Calu3 (cell line): ENCODE measurements at places on chromosomes 5 and 9. TPM values are rescaled to one million over a fixed set of nuclear protein-coding genes. Genes with fewer than 3 reads are reported as not detected.

Gene NTNG2
- not detected in 2 replicates for total RNA-seq

Gene FBXO38
- 53.1 and 59.2 TPM in 2 replicates for total RNA-seq

Gene FAT2
- not detected in 2 replicates for total RNA-seq

Gene ADAMTSL1
- not detected in 2 replicates for total RNA-seq

Gene CLIC3
- total RNA-seq = 0.35 and 0.91 TPM in 2 replicates

Gene ACTBL2
- 0.42 and 0.45 TPM in 2 replicates for total RNA-seq

Gene SPINK5
- total RNA-seq = 2.5 and 3.1 TPM in 2 replicates

Gene CARD9
- 1.2 and 1.6 TPM in 2 replicates for total RNA-seq

Gene CATSPER3
- 1.4 and 1.5 TPM in 2 replicates for total RNA-seq

Gene SLC36A3
- total RNA-seq = not detected in 2 replicates

Gene HTR1A
- not detected in 2 replicates for total RNA-seq

Gene GAPT
- total RNA-seq = not detected in 2 replicates

DNA sequence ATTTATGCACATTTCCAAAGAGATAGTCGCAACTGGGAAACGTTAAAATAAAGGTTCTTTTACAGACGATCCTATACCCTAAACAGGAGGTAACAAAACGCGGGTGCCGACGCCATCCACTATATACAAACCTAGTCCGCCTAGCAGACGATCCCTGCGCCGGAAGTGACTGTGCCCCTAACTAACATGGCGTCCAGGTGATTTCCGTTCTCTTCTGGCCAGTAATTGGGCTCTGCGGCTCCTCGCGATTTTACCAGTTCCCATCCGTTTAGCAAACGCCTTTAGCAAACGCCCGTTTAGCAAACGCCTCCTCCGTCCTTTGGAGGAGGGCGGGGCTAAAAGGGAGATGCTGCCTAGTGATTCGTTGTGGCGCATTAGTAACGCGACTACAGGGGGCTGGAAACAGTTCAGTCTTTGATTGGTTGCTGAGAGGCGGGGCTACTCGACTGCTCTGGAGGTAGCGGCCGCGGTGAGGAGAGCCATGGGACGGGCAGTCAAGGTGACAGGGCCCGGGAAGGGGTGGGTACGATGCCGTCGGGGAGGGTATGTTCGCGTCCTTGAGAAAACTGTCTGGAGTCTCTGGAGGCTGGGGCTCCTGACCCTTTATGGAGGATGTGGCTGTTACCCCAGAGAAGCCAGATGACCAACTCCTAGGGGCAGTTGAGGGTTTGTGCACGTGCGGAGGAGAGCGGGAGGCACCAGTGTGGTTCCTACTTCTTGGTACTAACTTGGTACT, at the start of gene LYRM7:
LYRM7 (plus strand) TSS at position 405 of the 736 bp plus-strand sequence; CDS start at position 482, 77 bp downstream.
- peak; percentile 97 for DNase-seq

GRCh38 chr9:76576344-76576743, 117.4 kb downstream of the GCNT1 start:
- peak; percentile 3 for DNase-seq

DNA sequence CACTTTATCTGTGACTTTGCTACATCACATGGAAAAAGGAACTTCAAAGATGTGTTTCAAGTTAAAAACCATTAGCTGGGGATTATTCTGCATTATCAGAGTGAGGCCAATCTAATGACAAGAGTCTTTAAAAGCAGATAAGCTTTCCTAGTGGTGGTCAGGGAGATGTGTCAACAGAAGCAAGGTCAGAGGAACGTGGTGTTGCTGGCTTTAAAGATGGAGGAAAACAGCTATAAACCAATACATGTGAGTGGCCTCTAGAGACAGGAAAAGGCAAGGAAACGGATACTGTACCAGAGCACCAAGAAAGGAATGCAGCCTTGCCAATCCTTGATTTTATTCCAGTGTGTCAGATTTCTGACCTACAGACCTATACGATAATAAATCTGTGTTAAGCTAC, 204.2 kb downstream of the TAF11L14 start:
- DNase-seq = no peak

DNA sequence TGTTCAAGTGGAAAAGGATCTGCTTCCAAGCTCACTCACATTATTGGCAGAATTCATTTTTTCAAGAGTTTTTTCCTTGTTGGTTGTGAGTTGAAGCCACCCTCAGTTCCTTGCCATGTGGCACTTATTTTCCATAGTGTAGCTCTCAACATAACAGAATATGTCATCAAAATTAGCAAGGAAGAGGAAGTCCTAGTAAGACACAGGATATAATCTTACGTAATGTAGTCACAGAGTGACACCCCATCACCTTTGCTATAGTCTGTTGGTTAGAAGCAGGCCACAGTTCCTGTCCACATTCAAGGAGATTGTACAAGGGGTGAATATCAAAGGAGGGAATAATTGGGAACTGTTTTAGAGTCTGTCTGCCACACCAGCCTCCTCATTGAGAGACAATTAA, 15.7 kb downstream of the IRGM start:
- no peak for DNase-seq

DNA sequence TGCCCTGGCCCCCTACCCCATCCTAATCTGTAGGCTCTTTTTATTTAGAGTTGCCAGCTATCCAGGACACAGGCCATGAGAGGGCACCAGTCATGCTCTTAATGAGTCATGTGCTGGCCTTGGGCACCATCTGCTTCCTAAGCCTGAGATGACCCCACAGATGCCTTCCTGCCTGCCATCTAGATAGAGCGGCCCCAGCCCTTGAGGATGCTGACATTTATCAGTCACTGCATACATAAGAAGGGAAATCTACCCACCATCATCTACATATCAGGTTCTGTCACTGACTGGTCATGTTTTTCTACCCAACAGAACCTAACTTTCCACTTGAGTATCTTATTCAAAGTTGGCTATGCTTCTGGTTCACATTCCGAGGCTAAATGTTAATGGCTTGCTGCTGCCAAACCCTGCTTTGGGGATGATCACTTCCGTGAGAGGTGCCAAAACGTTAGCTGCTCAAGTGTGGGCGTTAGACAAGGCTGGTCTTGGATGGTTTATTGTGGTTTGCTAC, 49.9 kb upstream of the TTC23L start:
- no peak for DNase-seq

GRCh38 chr9:34802916-34803315, 93.0 kb upstream of the CCL21 start:
- DNase-seq = no peak

- no peak for DNase-seq
These were observed 27.6 kb downstream of the TCF7 start for GRCh38 chr5:134142052-134142451.

- no peak for DNase-seq
These were observed 627.3 kb upstream of the NUDT12 start for GRCh38 chr5:104189909-104190308.

DNA sequence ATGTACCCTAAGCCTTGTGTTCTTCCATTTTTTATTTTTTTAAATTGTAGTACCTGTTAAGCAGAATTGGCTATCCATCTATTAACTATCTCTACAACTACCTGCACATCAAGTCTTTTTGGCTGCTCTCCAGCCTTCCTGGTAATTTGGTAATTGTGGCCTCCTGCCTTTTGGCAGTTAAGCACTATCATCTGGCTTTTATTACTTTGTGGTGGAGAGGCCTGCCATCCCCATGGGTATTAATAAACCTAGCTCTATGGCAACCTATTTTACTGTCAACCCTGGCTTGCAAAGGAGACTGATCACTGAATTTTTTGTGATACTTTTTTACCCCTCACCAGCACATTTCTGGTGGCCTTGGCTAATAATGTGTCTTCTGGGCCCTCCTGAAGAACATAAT, 20.5 kb downstream of the SELENOP start:
- DNase-seq = no peak

- no peak for DNase-seq
These were observed 623.8 kb upstream of the TYRP1 start for GRCh38 chr9:12069366-12069765.

DNA sequence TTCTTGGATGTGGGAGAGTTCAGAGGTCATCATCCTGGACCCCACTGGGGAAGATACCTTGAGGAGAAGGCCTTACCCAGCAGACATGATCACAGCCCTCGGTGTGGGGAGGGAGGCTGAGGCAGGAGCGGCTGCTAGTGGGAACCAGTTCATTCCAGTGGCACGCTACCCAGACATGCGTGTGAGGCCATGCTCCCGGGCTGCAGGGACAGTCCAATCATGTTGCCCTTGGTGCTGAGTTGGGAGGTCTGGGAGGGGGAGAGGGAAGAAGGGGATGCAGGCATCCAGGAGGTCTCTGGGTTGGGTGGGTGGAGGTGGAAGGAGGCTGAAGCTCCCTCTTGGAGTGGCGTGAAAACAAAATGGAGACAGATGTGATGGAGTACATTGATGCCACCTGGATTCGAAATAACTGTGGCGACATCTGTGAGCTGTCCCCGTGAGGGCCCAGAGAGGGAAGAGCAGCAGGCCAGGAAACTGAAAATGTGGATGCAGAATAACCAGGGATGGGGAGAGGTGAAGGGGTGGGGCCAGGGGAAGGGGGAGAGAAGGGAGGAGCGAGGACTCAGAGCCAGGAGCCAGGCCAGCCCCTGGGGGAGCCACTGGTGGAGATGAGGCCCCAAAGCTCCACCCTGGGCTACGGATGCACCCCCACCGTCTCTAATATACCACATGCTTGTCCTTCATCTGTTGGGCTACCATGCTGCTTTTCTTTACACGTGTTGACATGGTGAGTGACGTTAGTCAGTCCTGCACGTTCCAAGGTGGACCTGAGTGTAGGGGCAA, 16.2 kb downstream of the NDUFS6 start:
- DNase-seq = no peak

- no peak for DNase-seq
These were observed 9.9 kb upstream of the NR4A3 start for GRCh38 chr9:99811598-99812383.

GRCh38 chr5:158875272-158875679, 224.4 kb downstream of the EBF1 start:
- no peak for DNase-seq

DNA sequence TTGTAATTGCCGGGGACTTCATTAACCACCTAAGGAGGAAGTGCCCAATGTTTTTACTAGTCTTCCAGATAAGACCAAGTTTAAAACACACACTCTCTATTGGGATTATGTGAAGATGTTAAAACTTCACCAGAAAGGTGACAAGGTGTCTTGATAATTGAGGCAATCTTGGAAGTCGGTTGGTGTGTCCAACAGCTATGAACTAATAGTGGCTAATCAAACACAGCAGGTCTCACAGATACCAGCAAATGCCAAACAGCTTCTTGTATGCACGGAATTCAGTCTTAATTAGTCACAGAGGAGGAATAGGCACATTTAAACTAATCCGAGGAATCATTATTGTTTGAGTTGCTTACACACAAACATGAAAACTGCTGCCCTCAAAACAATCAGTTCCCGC, 214.5 kb downstream of the SEC61B start:
- no peak for DNase-seq

GRCh38 chr9:125748446-125749099, 1.4 kb downstream of the PBX3 start:
- no peak for DNase-seq

- DNase-seq = peak; percentile 24
These were observed 61.7 kb upstream of the SUB1 start for GRCh38 chr5:32523625-32524024.

- DNase-seq = no peak
These were observed 296.5 kb upstream of the ITGA1 start for GRCh38 chr5:52491071-52491787.

DNA sequence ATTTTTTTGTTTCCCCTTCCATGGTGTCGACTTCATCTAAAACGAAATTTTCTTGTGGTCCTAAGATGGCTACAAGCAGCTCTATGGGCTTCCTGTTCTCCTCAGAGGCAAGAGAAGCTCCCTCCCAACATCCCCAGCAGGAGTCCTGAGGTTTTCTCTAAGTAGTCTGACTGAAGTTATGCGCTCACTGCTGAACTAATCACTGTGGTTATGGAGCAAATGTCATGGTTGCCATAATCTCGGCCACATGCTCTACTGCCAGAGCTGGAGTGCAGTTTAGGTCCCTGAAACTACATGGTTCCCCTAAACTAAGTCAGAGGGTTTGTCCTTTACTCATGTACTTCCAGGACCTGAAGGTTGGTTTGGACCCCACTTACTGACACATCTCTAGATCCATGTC, 68.0 kb upstream of the MAMDC2 start:
- DNase-seq = no peak

GRCh38 chr9:107127608-107128007, 155.5 kb upstream of the RAD23B start:
- no peak for DNase-seq

- no peak for DNase-seq
These were observed 265.5 kb upstream of the ZNF608 start for GRCh38 chr5:125011947-125012346.

DNA sequence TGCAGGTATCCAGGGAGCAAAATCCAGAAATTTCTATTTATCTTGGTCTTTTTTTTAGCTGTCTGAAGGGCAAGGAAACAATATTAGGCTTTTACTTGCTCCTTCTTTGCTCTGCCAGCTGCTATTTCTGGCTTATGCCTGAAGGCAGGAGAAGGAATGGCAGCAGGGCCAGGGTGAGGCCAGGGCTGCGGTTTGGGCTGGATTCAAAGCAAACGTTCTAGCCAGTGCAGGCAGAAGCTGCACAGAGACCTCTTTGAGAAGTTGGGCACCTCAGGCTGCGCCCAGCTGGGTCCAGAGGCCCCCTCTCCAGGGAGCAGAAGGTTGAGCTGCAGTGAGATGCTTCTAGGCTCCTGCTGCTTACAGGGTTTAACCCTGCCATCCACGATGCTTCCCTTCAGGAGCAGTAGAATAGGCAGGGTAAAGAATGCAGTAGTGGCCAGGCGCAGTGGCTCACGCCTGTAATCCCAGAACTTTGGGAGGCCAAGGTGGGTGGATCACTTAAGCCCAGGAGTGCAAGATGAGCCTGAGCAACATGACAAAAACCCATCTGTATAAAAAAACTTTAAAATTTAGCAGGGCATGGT, 201.2 kb downstream of the ADCY2 start:
- DNase-seq = no peak

DNA sequence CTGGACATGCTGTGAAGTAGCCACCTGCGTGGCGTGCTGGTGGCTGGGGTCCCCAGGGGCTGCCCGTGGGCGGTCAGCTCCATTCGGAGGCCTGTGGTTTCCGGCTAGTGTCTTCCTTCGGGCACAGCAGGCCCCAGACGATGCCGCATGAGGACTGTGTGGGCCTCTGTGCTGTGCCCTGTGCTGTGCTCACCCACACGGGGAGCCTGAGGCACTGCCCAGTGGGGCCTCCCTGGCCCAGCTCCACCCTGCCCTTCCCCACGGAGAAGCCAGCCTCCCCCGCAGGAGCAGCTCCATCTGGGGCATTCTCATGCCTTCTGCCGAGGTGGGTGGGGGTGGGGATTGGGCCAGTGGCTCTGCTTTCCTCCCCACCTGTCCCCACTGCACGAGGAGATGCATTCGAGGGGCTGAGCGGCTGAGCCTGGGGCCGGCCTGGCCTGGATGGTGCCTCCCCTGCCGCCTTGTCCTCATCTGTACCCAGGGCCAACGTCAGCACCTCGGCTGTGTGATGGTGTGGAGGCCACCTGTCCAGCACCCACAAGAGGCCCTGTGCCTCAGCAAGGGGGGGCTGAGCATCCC, 24.2 kb downstream of the RXRA start:
- no peak for DNase-seq
